Activated B cell treated with CpG ODN at 0.5 μM for 24 hours (primary cell): ENCODE measurements at places on chromosomes 12 and 14.

- H3K27ac ChIP-seq: no peak overlapping the region
- no peak for DNase-seq
- H3K27me3 ChIP-seq: peaks cover 60% of the 10 kb centered on the region
- H3K36me3 ChIP-seq: no peaks in the 10 kb centered on the region
- no peak overlapping the region for H3K4me3 ChIP-seq
These were observed 32.1 kb upstream of the STON2 start for GRCh38 chr14:81432219-81432661.

GRCh38 chr12:32161058-32161457 is 54.4 kb downstream of the BICD1 start:
- H3K27me3 ChIP-seq: no peaks in the 10 kb centered on the region
- no peak for DNase-seq
- no peaks in the 10 kb centered on the region for H3K4me1 ChIP-seq
- peaks cover 10% of the 10 kb centered on the region for H3K36me3 ChIP-seq
- no peak overlapping the region for H3K4me3 ChIP-seq

- no peaks in the 10 kb centered on the region for H3K4me1 ChIP-seq
- no peak overlapping the region for H3K27ac ChIP-seq
- no peak for DNase-seq
- H3K4me3 ChIP-seq: no peak overlapping the region
- peaks cover 11% of the 10 kb centered on the region for H3K36me3 ChIP-seq
These were observed 21.7 kb downstream of the L2HGDH start for GRCh38 chr14:50290306-50290705.

DNA sequence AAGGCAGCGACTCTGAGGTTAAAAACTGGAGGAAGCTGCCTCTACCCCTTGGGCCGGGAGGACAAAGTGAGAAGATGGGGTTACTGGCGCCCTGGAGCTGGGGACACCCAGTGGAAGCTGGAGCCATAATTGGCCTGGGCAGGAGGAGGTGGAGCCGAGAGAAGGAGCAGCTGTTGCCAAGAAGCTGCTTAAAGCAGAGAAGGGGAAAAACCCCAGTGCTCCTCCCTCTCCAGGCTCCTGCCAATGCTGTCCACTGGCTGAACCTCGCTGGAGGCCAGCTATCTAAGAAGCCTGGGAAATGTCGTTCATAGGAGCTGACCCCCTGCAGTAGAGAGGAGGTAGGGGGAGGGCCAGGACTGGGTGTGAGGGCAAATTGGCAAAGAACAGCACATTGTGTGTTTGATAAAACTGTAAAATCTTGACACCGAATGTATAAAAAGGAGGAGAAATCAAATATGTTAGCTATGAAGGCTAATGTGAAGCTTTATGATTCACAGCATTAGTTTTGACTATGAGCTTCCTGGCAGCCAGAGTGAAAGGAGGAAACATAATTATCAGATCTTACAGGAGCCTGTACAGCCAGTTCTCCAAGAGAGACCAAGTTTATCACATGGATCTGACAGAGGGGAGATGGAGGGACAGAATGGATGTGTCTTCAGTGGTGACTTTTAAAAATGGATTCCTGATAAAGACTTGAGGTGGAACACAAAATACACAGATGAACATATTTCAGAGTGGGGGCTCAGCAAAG is 9.5 kb downstream of the HHIPL1 start:
- no peak for DNase-seq
- H3K27me3 ChIP-seq: peaks cover 41% of the 10 kb centered on the region
- H3K4me1 ChIP-seq: peaks cover 2% of the 10 kb centered on the region
- no peak overlapping the region for H3K27ac ChIP-seq

GRCh38 chr14:74910556-74910955 is 12.5 kb downstream of the RPS6KL1 start:
- no peak overlapping the region for H3K4me3 ChIP-seq
- H3K4me1 ChIP-seq: peaks cover 12% of the 10 kb centered on the region
- no peak for DNase-seq
- no peak overlapping the region for H3K27ac ChIP-seq
- H3K36me3 ChIP-seq: peaks cover 2% of the 10 kb centered on the region

DNA sequence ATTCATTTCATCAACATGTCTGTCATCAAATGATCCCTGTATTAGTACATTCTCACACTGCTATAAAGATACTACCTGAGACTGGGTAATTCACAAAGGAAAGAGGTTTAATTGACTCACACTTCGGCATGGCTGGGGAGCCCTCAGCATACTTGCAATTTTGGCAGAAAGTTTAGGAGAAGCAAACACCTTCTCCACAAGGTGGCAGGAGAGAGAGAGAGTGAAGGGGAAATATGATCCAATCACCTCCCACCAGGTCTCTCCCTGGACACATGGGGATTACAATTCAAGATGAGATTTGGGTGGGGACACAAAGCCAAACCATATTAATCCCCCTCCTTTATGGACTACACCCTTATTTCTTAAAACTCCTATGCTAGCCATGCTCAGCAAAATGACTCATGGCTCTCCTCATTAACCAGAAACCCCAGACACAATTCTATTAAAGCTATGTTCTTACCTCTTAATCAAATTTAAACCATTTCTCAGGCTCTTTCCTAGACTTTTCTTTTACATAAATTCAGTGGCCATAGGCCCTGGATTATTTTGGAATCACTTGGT is 932.3 kb downstream of the FLRT2 start:
- H3K4me1 ChIP-seq: no peaks in the 10 kb centered on the region
- H3K27ac ChIP-seq: no peak overlapping the region
- no peaks in the 10 kb centered on the region for H3K27me3 ChIP-seq
- no peaks in the 10 kb centered on the region for H3K36me3 ChIP-seq
- no peak for DNase-seq

- H3K4me3 ChIP-seq: no peak overlapping the region
- peaks cover 13% of the 10 kb centered on the region for H3K4me1 ChIP-seq
- H3K27ac ChIP-seq: no peak overlapping the region
- no peak for DNase-seq
These were observed 122.1 kb downstream of the PRKD1 start for GRCh38 chr14:29805415-29806123.

DNA sequence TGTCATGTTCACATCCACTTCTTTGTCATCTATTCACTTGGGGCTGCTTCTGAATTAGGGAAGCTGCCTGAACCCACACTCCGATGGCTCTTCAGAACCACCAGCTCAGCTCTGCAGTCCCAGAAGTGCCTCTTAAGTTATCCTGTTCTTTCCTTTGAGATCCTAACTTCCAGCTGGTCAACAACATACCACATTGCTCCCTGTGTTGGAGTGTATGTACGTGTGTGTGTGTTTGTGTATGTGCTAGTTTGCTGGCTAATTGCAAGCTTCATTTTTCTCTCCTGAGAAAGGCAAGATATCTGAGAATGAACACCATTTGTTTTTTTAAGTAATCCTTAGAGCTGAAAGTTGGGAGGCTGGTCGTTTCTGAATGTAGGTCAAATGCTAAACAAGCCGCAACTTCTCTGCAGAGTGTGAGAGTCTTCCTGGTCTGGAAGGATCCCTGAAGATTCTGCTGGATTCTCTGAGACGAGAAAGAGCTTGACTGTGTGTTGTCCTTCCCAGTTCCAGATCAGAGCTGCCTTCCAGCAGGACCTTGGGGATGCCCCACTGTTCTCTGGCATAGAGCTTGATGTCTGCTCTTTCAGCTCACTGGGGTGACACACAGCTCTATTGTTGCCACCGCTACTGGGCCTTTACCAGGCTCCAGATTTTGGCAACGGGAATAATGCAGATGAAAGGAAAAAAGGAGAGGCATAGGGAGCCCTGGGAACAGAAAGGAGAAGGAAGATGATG is 839 bp downstream of the GSG1 start:
- no peak for DNase-seq
- H3K27me3 ChIP-seq: no peaks in the 10 kb centered on the region
- H3K4me1 ChIP-seq: peaks cover 56% of the 10 kb centered on the region
- peak overlapping the region; percentile 93 for H3K27ac ChIP-seq
- H3K36me3 ChIP-seq: no peaks in the 10 kb centered on the region

- no peak overlapping the region for H3K4me3 ChIP-seq
- H3K27ac ChIP-seq: no peak overlapping the region
- H3K27me3 ChIP-seq: no peaks in the 10 kb centered on the region
- H3K4me1 ChIP-seq: no peaks in the 10 kb centered on the region
These were observed 114.8 kb upstream of the FLRT2 start for GRCh38 chr14:85415015-85415712.
